ENCODE measurements at places on chromosomes 11 and 22. TPM values are rescaled to one million over a fixed set of nuclear protein-coding genes. Genes with fewer than 3 reads are reported as not detected.
A peak's percentile ranks its signal among the peaks of the same experiment; 100 is the strongest.

GRCh38 chr11:105000167-105000566 lies 22.8 kb downstream of the CASP5 start:
- no peak overlapping the region for H3K4me3 ChIP-seq
- no peaks in the 10 kb centered on the region for H3K36me3 ChIP-seq
- no peak overlapping the region for H3K27ac ChIP-seq
- no peaks in the 10 kb centered on the region for H3K4me1 ChIP-seq

DNA sequence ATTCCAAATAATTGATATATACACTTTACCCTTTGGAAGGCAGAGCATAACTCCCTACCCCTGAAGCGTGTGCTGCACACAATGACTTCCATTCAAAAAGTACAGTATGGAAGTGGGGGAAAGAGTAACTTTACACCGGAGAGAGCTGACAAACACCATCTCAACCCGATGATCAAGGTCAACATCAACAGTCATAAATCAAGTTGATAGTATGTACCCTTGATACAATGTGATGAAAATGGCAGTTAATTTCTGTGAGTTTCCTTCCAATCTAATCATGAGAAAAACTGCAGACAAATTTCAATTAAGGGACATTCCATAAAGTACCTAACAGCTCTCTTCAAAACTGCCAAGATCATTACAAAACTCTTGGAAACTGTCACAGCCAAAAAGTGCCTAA lies 6.0 kb upstream of the DEUP1 start:
- no peak for DNase-seq
- peaks cover 2% of the 10 kb centered on the region for H3K27me3 ChIP-seq
- H3K27ac ChIP-seq = no peak overlapping the region
- no peaks in the 10 kb centered on the region for H3K36me3 ChIP-seq
- H3K4me1 ChIP-seq = no peaks in the 10 kb centered on the region
- no peak overlapping the region for H3K4me3 ChIP-seq

DNA sequence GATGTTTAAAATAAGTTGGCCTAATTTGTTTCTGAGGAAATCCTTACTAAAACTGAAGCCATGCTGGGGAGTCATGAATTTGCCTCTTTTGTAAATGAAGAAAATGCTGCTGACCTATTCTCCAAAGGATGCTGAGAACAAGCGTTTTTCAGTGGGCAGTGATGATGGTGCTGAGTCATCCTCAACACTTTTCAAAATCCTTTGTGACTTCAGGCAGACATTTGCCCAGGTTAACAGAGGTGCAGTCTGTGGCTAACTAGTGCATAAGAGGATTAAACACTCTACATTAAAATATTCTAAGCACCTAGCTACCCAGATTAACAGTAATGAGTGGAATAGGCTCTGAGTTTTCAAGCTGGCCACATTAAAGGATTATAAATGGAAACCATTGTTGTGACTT lies 509.0 kb downstream of the DLG2 start:
- H3K27me3 ChIP-seq = peaks cover 2% of the 10 kb centered on the region
- DNase-seq = no peak
- H3K27ac ChIP-seq = no peak overlapping the region
- H3K4me1 ChIP-seq = no peaks in the 10 kb centered on the region
- H3K36me3 ChIP-seq = no peaks in the 10 kb centered on the region

GRCh38 chr22:20130731-20131596 lies 640 bp upstream of the ZDHHC8 start:
- peak overlapping the region; percentile 88 for H3K4me3 ChIP-seq
- peaks cover 31% of the 10 kb centered on the region for H3K4me1 ChIP-seq
- peak overlapping the region; percentile 60 for H3K27ac ChIP-seq
- DNase-seq = peak; percentile 87
- H3K36me3 ChIP-seq = peaks cover 2% of the 10 kb centered on the region

The MN1 gene
- total RNA-seq = 0.07 TPM

GRCh38 chr11:2525166-2525861 lies 80.5 kb downstream of the KCNQ1 start:
- peaks cover 21% of the 10 kb centered on the region for H3K4me1 ChIP-seq
- no peak overlapping the region for H3K4me3 ChIP-seq
- no peak for DNase-seq
- no peaks in the 10 kb centered on the region for H3K36me3 ChIP-seq
- H3K27ac ChIP-seq = no peak overlapping the region

DNA sequence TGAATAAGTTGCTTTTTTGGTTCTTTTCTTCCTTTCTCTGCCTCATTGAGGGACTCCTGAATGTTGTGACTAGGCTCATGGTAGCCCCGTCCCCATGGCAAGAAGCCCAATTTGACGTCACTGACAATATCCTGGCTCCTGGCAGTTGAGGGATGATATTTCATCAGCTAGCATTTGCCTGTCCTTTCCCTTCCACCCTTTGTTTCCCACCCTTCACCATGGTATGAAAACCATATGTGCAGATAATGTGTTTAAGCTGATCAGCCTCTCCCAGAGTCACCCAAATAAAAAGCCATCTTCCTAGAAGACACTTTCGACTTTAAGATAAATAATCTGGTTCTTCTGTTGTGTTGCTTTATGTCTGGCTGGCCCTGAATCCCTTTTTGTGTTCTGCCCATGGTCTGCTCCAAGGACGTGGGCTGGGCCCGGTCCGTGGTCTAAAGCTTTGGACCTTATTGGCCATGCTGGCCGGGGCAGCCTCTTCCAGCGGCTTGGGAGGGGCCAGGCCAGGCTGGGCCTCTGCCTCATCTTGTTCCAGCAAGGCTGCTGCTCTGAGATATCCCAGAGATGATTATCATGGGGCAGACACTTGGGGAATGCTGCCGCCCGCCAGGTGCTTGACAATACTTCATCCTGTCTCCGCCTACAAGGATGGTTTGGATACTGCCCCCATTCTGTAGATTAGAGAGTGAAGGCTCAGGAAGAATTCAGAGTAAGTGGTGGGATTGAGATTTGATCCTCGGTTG lies 5.1 kb downstream of the TSPAN18 start:
- no peak for DNase-seq
- no peaks in the 10 kb centered on the region for H3K27me3 ChIP-seq
- peaks cover 10% of the 10 kb centered on the region for H3K4me1 ChIP-seq
- no peak overlapping the region for H3K4me3 ChIP-seq
- no peaks in the 10 kb centered on the region for H3K36me3 ChIP-seq
